ENCODE measurements at places on chromosomes 2 and 18.

GRCh38 chr18:74194691-74195090, 46.4 kb downstream of the TIMM21 start:
- DNase-seq: no peak

DNA sequence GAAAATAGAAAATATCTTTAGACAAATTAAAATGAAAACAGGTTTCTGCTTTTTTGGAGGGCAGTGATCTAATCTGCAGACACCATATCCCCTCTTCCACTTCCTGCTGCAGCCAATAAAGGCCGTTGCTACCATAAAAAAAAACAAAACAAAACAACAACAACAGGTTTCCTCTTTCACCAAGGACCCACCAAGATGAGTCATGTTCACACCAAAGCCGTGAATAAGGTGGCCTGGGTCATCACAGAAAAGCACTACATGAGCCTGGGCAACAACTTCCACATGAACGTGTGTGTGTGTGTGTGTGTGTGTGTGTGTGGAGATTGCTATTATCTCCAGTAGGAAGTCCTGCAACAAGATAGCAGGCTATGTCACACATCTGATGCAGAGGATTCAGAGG, 24.8 kb upstream of the TFCP2L1 start:
- DNase-seq: peak; percentile 89

DNA sequence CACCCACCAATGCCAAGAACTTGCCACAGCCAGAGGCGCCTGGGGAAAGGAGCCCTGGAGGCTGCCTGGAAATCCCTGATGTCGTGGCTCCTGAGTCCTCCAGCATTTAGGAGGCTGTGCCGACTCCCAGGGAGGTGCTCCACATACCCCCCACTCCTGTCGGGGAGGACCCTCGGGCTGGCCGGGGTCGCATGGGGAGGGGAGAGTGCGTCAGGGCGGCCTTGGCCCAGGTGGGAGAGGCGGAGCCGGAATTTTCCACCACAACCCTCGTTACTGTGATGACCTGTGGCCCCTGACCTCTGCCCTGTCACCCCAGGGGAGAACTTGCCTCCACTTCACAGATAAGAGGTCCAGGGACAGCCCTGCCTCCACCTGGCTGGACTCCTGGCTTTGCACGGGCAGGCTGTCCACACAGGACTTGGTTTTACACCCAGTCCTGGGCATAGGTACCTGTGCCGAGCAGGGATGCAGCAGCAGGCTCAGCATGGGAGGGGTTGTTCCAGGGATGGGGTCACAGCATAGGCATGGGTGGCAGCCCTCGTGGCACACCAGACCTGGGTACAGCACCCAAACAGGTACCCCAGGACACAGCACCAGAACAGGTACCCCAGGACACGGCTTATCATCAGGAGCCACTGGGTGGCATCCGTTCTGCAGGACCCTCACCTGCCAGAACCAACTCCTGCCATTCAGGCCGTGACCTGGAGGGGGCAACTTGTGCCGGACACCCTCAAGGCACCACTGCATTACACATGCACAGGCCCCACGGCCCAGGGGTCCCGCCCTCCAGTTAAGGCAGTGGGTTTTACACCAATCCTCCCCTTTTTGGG, 12.3 kb upstream of the AGXT start:
- DNase-seq: no peak

DNA sequence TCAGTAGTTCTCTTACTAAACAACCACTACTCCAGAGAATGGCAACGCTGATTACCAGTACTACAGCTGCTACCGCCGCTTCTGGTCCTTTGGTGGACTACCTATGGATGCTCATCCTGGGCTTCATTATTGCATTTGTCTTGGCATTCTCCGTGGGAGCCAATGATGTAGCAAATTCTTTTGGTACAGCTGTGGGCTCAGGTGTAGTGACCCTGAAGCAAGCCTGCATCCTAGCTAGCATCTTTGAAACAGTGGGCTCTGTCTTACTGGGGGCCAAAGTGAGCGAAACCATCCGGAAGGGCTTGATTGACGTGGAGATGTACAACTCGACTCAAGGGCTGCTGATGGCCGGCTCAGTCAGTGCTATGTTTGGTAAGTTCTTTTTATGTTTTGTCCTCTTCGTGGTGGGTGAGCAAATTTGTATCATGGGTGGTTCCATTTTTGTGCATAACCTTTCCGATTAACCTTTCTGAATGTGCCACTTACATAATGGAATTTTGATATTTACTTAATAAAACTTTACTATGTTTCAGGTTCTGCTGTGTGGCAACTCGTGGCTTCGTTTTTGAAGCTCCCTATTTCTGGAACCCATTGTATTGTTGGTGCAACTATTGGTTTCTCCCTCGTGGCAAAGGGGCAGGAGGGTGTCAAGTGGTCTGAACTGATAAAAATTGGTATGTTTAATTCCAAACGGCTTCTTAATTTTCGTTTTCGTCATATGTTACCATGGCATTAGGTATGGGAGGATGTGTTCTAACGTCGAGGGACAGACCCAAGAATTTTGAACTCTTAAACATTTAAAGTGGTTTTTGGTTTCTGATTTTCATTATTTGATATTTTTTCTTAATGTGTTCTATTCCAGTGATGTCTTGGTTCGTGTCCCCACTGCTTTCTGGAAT, 1.3 kb downstream of the SLC20A1 start:
- DNase-seq: peak; percentile 28

DNA sequence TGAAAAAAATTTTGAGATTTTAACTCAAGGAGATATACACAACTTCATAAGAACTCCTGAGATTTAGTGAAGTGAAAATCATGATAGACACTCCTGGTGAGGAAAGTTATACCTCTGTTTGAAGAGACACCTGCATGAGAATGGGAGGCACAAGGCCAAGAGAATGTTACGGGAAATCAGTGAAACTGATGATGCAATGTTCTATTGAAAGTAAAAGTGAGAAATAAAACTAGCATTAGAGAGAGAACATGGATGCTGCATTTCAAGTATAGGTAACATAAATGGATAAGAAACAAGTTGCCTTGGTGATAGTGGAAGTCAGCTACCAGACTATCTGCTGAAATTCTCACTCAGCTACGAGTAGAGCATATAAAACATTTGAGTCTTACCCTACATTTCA, 562.1 kb upstream of the FANCL start:
- no peak for DNase-seq

GRCh38 chr2:162317861-162318327, 590 bp downstream of the IFIH1 start:
- DNase-seq: peak; percentile 20

GRCh38 chr2:160169471-160169870, 30.6 kb downstream of the ITGB6 start:
- no peak for DNase-seq

DNA sequence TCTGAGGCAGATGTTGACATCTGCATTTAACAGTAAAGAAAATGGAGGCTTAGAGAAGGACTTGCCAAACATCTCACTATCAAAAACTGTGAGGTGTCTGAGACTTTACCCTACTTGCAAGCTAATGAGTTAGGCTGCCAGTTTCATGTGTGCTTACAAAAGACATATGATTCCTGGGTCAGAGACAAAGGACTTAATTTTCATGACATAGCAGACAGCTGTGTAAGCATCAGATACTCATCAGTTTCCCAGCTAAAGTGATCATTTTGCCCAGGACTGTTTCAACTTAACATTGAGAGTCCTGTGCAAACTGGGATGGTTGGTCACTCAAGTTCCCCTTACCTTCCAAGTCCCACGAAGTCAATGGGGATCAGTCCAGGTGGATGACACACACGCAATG, 18.9 kb upstream of the DAPL1 start:
- no peak for DNase-seq

All from hematopoietic multipotent progenitor cell (in vitro differentiated cells).